Upper lobe of left lung (tissue), 6 donors: ENCODE measurements at places on chromosomes 4 and X. TPM values are rescaled to one million over a fixed set of nuclear protein-coding genes. Genes with fewer than 3 reads are reported as not detected.

- no peak for DNase-seq
Measured at GRCh38 chrX:152638443-152638904, 779 bp downstream of the GABRQ start.

GRCh38 chr4:54100595-54101189 is 729 bp downstream of the GSX2 start:
- peak; percentile 85 for DNase-seq

DNA sequence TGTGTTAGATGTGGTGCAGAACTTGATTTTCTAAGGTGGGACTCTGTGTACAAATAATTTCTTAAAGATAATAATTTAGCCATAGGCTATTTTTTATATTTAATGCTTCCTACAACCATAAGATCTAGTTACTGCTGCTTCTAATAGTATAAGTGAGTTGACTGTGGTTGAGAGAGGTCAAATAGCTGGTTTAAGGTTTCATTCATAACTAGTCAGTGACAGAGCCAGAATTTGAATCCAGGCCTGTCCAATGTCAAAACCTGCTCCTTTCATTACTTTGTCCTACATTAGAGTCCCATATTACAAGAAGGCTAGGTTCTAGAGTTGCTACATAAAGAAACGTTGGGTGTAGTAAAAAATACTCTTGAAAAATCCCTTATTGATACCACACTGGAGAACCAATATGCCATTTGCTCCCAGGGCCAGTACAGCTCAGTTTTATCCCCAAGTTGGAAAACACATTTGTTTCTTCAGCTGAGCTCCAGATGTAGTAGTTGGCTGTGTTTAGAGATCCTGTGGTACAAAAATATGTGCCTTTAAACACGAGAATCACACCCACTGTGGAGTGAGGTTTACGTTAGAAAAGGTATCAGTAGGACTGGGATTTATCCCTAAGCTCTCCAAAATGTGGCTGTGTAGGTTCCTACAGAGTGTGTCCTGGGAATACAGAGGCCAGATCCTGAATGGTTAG is 84.3 kb downstream of the REPS2 start:
- DNase-seq: no peak

DNA sequence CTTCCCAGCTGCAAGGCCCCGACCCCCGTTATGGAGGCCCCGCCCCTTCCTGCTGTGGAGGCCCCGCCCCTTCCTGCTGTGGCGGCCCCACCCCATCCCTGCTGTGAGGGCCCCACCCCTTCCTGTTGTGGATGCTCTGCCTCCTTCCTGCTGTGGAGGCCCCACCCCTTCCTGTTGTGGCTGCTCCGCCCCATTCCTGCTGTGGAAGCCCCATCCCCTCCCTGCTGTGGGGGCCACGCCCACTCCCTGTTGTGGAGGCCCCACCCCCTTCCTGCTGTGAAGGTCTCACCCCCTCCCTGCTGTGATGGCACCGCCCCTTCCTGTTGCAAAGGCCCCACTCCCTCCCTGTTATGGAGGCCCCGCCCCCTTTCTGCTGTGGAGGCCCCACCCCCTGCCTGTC is 104.9 kb upstream of the PSAPL1 start:
- no peak for DNase-seq

GRCh38 chr4:73811841-73812240 is 24.6 kb upstream of the CXCL6 start:
- no peak for DNase-seq

- no peak for DNase-seq
Measured at GRCh38 chr4:165502916-165503907, 124.4 kb downstream of the CPE start.

DNA sequence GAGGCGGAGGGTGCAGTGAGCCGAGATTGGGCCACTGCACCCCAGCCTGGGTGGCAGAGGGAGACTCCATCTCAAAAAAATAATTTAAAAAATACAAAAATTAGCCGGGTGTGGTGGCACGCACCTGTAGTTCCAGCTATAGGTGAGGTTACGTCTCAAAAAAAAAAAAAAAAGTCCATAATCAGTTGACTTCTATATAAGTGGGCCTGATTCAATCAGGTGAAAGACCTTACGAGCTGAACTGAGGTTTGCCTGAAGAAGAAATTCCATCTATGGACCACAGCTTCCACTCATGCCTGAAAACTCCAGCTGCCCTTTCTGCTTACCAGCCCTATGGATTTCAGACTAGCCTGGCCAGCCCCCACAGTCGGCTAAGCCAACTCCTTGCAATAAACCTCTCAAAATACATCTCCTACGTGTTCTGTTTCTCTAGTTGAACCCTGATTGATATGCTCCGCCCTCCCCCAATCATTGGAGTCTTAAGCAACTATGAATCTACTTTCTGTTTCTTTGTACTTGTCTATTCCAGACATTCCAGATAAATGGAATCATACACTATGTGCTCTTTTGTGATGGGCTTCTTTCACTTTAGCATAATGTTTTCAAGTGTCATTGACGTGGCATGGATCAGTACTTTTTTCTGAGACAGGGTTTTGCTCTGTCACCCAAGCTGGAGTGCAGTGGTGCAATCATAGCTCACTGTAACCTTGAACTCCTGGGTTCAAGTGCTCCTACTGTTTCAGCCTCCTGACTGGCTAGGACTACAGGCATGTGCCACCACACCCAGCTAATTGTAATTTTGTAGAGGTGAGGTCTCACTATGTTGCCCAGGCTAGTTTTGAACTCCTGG is 36.6 kb downstream of the SAT1 start:
- DNase-seq: no peak

DNA sequence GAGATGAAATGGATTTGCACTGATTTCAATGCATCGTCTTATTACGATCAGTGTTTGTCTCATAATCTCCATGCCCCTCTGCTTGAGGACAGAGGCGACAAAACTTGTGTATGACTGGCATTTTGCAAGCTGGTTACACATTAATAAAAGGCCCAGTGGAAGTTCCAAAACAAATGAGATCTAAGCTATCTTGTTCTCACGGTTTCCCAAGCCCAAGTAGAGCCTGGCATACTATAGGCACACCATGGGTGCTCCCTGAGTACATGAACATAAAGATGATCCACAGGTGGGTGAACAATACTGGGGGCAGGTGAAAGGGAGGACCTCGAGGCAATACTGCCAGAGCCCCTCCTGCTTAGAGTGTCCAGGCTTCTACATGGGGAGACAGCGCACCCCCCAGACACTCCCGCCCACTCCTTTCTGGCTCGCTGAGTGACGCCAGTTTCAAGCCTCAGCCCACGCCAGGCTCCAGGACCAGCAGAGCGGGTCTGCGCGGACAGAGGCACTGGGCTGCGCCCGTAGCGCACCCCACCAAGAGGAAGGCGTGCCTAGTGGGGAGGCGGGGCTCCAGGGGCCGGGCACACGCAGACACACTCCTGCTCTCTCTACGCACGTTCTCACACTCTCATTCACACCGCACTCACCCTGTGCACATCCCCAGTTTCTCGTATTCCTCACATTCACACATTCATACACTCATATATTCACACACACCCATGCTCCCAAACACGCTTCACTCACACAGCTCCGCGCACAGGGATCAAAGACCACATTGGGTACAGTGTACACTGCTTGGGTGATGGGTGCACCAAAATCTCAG is 8.9 kb upstream of the GSX2 start:
- peak; percentile 83 for DNase-seq

The PDCL2 gene
- total RNA-seq: not detected

The FAM9C gene
- total RNA-seq: 0.20 TPM
